ENCODE measurements at places on chromosomes 4 and X. TPM values are rescaled to one million over a fixed set of nuclear protein-coding genes. Genes with fewer than 3 reads are reported as not detected.
A peak's percentile ranks its signal among the peaks of the same experiment; 100 is the strongest.

GRCh38 chr4:96145601-96146000 is 305.7 kb downstream of the PDHA2 start:
- no peak for DNase-seq

DNA sequence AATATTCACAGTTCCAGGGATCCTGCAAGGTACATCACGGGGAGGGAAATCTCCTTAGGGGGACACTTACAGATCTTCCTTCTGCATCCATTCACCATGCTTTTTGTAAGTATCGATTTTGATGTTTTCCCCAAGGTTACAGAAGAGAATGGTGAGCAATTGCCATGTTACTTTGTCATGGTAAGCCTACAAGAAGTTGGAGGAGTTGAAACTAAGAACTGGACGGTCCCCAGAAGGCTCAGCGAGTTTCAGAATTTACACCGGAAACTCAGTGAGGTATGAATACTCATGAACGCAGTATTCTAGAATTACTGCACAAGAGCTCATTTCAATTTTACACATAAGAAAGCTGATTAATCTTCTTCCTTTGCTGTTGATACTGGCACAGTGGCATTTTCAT is 53.9 kb downstream of the LRP2BP start:
- DNase-seq, result no peak

DNA sequence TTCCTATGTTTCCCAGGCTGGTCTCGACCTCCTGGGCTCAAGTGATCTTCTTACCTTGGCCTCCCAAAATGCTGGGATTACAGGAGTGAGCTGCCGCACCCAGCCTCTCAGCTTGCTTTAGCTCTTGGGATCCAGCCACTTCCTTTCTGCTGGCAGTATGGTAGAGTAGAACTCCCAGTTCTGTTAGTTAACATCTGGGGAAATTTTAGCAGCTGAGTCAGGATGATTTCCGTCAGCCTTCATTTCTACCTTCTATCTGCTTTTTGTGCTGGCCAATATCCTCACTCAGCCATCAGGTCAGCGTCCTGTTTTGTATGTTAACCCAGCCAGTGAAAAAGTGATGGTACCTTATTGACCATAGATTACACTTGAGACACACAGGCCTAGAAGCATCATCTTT is 59.3 kb upstream of the GPC4 start:
- DNase-seq, result no peak

DNA sequence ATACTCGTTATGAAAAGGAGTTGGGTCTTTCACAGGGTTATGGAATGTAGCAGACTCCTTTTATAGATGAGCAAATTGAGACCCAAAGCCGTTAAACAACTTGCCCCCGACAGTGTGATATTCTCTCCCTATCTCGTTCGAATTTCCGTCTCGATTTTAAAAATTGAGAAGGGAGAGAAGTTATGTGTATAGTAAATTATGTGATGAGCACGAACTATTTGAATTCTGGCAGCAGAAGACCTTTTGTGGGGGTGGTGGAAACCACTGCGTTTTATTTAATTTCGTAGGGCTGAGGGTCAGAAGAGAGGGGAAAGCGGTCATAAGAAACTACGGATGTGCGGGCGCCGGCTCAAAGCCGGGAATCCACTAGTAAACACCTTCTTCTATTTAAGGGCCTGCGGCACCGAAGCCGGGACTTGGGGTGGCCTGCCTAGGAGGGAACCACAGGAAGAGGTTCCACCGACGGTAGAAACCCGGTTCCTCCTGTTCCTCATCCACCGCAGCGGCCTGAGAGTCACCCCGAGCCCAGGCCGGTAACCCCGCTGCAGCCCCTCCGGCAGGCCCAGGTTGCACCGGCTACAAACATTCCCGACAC is 1.5 kb upstream of the DDX3X start:
- no peak for DNase-seq

- DNase-seq, result no peak
Observed at GRCh38 chrX:19585332-19586082, 70.2 kb upstream of the MAP3K15 start.

DNA sequence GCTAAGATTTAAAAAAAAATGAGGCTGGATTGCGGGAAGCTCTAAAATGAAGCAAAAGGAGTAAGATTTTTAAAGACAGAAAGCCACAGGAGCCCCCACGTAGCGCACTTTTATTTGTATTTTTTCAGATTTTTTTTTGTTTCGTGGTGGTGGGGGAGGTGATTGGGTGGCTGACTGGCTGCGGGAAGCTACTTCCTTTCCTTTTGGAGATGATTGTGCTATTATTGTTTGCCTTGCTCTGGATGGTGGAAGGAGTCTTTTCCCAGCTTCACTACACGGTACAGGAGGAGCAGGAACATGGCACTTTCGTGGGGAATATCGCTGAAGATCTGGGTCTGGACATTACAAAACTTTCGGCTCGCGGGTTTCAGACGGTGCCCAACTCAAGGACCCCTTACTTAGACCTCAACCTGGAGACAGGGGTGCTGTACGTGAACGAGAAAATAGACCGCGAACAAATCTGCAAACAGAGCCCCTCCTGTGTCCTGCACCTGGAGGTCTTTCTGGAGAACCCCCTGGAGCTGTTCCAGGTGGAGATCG is 908 bp downstream of the PCDH10 start:
- DNase-seq, result no peak

GRCh38 chrX:107683931-107684330 is 55.6 kb downstream of the PRPS1 start:
- no peak for DNase-seq

DNA sequence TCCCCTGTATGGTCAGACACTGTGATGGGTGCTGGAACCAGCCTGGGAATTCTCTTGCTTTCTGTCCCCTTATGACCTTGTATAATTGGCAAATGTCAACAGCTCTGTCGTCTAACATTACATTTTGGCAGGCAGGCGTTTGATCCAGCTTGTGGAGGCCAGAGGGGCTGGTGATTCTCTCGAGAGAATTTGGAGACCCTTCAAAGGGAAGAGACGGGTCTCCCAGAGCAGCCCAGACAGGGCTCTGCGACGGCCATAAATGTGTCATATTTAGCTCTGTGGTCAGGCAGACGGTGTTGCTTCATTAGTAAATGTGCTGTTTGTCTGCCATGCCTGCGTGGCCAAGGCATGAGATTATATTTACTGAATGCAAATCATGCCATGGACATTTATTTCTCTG is 68.7 kb downstream of the SORCS2 start:
- no peak for DNase-seq

DNA sequence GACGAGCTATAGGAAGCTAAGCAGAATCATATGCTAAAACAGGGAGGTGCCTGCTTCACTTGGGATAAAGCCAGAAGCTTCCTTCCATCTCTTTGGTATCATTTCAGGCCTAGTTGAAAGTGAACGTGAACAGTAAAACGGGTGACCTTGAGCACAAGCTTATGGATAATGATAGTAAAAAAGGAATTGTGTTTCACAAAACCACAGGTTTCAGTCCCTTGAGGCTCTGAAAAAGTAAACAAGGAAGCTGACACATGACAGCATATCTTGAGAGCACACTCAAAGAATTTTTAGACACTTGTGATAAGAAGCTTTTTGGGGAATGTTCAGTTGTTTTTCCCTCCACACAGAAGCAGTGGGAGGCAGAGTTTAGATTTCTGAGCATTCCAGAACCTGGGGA is 286.1 kb downstream of the DCHS2 start:
- no peak for DNase-seq

- DNase-seq, result no peak
Observed at GRCh38 chrX:78838709-78839108, 91.2 kb downstream of the LPAR4 start.

GRCh38 chrX:70960730-70961129 is 29.8 kb upstream of the SLC7A3 start:
- DNase-seq, result no peak

- no peak for DNase-seq
Observed at GRCh38 chrX:15564981-15565579, 35.7 kb downstream of the ACE2 start.

GRCh38 chrX:150352114-150352513 is 11.0 kb upstream of the MAMLD1 start:
- DNase-seq, result peak; percentile 29

- DNase-seq, result peak; percentile 84
Observed at GRCh38 chrX:126551306-126551705, 1.3 kb downstream of the DCAF12L1 start.

DNA sequence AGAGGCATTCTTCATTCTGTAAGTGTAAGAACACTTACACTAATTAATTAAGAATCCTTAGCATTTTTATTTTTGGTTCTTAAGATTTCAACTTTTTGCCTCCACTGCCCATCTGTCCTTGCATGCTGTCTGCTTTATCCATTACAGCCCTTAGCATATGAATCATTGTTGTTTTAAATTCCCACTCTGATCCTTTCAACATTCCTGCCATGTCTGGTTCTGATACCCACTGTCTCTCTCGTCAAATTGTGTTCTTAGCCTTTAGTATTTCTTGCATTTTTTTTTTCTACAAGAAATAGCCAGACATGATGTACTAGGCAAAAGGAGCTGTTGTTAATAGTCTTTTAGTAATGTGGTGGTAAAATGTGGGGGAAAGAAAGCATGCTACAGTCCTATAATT is 1360.0 kb downstream of the TECRL start:
- DNase-seq, result no peak

DNA sequence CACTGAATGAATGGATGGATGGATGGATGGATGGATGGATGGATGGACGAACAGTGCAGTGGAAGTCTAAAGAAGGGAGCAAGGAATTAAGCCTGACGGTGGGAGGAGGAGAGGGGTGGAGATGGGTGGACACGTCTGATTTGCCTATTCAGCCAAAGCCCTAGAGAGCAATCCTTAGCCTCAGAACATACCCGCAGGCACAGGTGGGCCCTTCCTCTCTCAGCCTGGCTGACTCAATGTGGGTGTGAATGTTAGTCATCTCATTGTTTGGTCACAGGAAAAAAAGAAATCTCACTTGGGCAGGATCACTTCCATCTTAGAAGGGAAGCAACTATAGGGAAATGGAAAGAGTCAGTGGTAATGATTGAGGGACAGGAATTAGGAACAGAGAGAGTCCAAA is 165.9 kb downstream of the PJA1 start:
- DNase-seq, result no peak

DNA sequence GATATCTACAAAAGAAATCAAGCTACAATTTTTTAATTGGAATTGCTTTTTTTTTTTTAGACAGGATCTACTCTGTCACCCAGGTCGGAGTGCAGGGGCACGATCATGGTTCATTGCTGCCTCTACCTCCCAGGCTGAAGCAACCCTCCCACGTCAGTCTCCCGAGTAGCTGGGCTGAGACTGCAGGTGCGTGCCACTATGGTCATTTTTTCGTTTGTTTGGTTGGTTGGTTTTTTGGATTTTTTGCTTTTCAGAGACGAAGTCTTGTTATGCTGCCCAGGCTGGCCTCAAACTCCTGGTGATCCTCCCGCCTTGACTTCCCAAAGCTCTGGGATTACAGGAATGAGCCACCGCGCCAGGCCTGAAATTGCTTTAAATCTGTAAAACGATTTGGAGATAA is 15.6 kb downstream of the RGN start:
- no peak for DNase-seq

DNA sequence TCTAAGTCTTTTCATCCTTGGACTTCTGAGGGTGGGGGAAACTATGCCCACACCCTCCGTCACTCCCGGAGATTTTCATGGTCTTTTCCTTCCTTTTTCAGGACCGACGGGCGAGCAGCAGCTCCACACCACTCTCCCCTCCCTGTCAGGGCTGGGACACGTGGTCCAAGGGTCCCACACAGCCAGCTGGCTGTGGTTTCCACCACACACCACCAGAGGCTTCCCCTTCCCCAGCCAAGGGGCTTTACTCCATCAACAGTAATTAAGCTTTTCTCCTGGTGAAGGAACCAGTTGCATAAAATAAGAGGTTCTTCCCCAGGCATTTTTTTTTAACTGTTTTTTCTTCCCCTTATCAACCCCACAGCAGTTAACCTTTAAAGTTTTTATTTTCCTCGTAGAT is 453.9 kb downstream of the GPAT3 start:
- no peak for DNase-seq

GRCh38 chr4:153362184-153362583 is 17.7 kb downstream of the MND1 start:
- DNase-seq, result no peak

- no peak for DNase-seq
Observed at GRCh38 chrX:109822861-109823260, 89.8 kb upstream of the ACSL4 start.

GRCh38 chrX:52979568-52979967 is 21.2 kb upstream of the FAM156A start:
- no peak for DNase-seq

GRCh38 chr4:107760281-107760947 is 40.4 kb upstream of the PAPSS1 start:
- no peak for DNase-seq

GRCh38 chr4:119733431-119733830 is 104.8 kb upstream of the PDE5A start:
- DNase-seq, result no peak

DNA sequence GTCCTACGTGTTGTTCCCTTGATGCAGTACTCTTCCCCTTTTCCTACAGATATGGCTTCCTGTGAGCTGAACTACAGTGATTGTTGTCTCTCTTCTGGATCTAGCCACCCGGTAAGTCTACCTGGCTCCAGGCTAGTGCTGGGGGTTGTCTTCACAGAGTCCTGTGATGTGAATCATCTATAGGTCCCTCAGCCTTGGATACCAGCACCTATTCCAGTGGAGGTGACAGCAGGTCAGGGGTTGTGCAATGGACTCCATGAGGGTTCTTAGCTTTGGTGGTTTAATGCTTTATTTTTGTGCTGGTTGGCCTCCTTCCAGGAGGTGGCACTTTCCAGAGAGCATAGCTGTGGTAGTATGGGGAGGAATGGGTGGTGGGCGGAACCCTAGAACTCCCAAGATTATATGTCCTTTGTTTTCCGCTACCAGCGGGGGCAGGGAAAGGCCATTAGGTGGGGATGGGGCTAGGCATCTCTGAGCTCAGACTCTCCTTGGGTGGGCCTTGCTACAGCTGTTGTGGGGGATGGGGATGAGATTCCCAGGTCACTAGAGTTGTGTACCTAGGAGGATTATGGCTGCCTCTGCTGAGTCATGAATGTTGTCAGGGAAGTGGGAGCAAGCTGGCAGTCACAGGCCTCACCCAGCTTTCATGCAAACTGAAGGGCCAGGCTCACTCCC is 121.4 kb upstream of the ANKRD50 start:
- no peak for DNase-seq

GRCh38 chr4:185222598-185222997 is 13.2 kb downstream of the SNX25 start:
- no peak for DNase-seq

DNA sequence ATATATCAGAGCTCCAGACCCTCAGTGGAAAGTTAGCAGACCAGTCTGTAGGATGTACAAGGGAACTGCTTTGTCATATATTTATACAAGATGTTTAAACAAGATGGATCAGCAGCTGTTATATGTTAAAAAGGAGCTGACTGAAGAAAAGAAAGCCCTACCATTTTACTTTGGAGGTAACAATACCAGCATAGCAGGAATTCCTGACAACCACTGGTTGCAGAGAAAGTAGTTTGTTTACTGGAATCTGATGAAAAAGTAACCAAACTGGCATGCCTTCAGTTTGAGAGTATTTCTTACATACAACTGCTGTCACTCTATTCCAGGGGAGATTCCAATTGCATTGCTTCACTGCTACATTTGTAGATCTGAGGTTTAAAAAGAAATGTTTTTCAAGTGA is 49.5 kb upstream of the GABRQ start:
- DNase-seq, result no peak

The EPGN gene
- 1.1 TPM for total RNA-seq

The TSR2 gene
- 23.8 TPM for total RNA-seq

The MEPE gene
- not detected for total RNA-seq

The EPHA5 gene
- total RNA-seq, result 1.6 TPM

The MND1 gene
- 2.2 TPM for total RNA-seq

The HSFX1 gene
- total RNA-seq, result 2.1 TPM

The PNMA3 gene
- total RNA-seq, result 0.67 TPM

The TEC gene
- 0.35 TPM for total RNA-seq

The FAM133A gene
- total RNA-seq, result 0.65 TPM

The C4orf51 gene
- total RNA-seq, result not detected

The ANK2 gene
- total RNA-seq, result 71.2 TPM

The SMIM14 gene
- 42.6 TPM for total RNA-seq
